ENCODE measurements at places on chromosomes 7 and 10.
A peak's percentile ranks its signal among the peaks of the same experiment; 100 is the strongest.

GRCh38 chr7:8177109-8177933 lies 84.6 kb downstream of the ICA1 start:
- DNase-seq: no peak

- no peak for DNase-seq
These were observed 73.9 kb downstream of the NRP1 start for GRCh38 chr10:33260403-33261149.

DNA sequence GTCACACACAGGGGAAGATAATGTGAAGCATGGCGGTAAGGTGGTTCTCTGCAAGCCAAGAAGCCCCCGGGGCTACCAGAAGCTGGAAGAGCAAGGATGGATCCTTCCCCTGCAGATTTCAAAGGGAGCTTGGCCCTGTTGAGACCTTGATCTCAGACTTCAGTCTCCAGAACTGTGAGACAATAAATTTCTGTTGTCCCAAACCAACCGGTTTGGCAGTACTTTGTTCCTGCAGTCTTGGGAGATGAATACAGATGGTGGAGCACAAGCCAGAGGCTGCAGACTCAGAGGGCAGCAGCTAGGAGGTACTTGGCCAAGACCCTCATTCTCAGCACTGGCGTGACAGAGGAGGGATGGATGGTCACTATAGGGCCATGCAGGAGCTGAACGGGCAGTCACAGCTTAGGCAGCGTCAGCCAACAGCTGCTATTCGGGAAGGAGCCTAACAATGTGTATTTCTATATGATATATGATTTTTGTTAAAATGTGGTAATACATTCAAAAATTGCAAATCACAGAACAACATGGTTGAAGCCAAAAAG lies 387.3 kb downstream of the TNS3 start:
- no peak for DNase-seq

- no peak for DNase-seq
These were observed 43.3 kb upstream of the ELN start for GRCh38 chr7:73984481-73985205.

GRCh38 chr10:63711867-63712716 lies 190.9 kb downstream of the REEP3 start:
- DNase-seq: no peak

- DNase-seq: no peak
These were observed 208.5 kb downstream of the PTEN start for GRCh38 chr10:88071879-88072278.

DNA sequence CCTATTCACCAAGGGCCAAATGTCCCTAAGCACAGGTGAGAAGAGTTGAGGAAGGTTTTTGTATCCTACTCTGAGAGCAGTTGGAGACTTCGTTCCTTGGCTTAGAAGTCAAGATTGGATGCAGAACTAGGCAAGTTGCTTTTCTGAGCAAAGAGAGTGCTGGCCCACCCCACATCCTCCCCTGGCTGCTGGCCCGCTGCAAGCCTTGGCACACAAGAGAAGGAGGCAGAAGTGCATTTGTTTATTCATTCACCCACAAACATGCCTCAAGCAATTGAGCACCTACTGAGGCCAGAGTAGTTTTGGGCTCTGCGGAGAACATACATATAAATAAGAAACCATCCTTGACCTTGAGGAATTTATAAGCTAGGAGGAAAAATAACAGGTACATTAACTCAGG lies 318.9 kb downstream of the KCNMA1 start:
- no peak for DNase-seq

DNA sequence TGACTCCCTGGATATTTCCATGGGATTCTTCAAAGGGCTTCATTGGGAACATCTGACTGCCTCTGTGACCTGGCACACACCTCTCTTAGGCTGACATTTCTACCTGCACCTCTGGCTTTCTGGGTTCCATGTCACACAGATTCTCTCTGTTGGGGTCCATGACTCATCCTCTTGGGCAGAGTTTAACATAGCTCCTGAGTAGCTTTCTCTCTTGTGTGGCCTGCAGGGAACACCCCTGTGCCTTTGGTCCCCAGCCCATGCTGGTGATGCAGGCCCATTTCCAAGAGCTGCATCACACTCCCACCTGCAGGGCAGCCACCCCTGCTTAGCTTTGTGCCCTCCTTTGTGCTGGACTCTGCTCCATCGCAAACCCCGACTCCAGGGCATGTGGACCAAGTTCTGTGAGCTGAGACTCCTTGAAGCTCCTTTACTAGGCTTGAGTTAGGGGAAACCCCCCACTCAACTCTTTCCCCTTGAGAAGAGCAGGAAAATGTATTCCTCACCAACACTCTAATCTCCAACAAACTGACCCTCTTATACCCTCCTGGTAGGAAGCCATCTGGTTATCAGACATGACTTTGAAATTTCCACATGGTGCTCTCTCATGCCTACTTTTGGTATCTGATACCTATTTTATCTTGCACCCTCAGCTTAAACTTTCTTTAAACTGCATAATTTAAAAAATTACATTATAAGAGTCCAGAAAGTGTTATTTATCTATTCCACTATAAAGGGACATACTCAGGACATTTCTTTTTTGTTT lies 93.3 kb downstream of the ZNF777 start:
- no peak for DNase-seq

GRCh38 chr7:37546677-37547076 lies 98.0 kb upstream of the ELMO1 start:
- DNase-seq: no peak

DNA sequence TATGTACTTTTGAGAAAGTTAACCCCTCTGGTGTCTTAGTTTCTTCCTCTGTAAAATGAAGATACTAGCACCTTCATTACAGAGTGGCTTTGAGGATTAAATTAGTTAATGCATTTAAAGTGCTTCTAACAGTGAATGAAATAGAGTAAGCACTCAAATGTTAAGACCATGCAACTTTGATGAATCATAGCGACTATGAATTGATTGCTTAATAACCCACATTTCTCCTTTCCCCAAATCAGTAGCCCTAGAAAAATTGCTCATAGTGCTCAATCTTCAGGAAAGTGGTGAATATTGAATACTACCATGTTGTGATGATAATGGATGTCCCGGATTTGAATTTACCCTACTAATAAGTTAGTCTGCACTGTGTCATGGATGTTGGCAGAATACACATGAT lies 48.1 kb downstream of the CD36 start:
- no peak for DNase-seq

DNA sequence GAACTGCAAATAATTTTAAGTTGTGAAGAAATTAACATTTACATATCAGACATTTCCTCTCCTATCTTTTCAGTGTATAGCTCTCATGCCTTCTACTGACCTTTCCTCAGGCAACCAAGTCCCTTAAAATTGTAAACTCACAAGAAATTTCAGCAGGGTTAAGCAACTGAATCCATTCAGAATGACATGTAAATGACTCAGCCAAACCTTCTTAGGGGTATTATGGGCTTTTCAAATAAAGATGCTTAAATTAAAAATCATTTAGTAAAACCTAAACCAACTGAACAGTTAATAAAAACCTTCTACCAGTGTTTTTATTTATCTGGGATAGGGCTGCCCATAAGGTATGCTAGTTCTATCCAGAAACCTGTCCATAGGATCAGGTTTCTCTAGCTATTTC lies 20.7 kb downstream of the WAPL start:
- DNase-seq: no peak

- DNase-seq: no peak
These were observed 166.3 kb upstream of the LANCL2 start for GRCh38 chr7:55198634-55199392.

GRCh38 chr10:72140174-72140573 lies 51.8 kb upstream of the SPOCK2 start:
- DNase-seq: no peak

DNA sequence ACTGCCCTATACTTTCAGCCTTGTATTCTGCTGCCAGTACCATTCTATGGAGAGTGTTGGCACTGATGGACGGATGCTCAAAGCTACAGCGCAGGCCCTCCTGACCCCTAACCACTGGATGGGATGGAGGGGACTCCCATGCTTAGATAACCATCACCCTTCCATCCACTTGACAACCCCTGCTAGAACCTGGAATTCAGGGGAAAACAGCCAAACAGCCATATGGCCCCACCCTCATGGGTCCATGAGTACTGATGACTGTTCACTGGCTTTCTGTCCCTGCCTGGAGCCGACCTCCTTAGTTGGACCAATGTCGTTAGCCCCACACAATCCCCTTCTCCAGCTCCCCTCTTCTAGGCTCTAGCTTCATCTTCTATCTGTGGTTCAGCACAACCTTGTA lies 16.2 kb downstream of the DUSP5 start:
- no peak for DNase-seq

GRCh38 chr10:84333864-84334451 lies 5.6 kb downstream of the CCSER2 start:
- DNase-seq: no peak

DNA sequence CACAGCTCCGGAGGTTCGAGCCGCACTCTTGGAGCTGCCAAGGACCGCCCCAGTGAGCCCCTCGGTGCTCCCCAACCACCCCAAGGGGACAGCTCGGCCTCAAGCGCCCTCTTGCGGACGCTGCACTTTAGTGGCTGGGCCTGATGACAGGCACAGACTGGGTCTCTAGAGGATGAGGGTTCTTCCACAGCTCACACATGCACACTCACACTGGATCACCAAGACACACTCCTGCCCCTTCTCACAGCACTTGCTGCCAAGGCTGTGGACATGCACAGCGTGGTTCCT lies 2.1 kb downstream of the RET start:
- no peak for DNase-seq

- peak; percentile 59 for DNase-seq
These were observed 844 bp downstream of the FBXW4 start for GRCh38 chr10:101693978-101694673.

GRCh38 chr10:14009371-14010100 lies 321.2 kb downstream of the FRMD4A start:
- no peak for DNase-seq
